Activated T-cell treated with anti-CD3 and anti-CD28 coated beads, Interleukin-2, amount 50 U/mL, for 4 hours (primary cell): ENCODE measurements at places on chromosomes 13 and 19. TPM values are rescaled to one million over a fixed set of nuclear protein-coding genes. Genes with fewer than 3 reads are reported as not detected.

GRCh38 chr13:68696907-68697306 is 1410.7 kb upstream of the ATXN8OS start:
- no peak for DNase-seq

- DNase-seq = no peak
Measured at GRCh38 chr13:78197231-78197630, 278.6 kb upstream of the EDNRB start.

- no peak for DNase-seq
Measured at GRCh38 chr19:30106417-30107095, 164.5 kb downstream of the URI1 start.

DNA sequence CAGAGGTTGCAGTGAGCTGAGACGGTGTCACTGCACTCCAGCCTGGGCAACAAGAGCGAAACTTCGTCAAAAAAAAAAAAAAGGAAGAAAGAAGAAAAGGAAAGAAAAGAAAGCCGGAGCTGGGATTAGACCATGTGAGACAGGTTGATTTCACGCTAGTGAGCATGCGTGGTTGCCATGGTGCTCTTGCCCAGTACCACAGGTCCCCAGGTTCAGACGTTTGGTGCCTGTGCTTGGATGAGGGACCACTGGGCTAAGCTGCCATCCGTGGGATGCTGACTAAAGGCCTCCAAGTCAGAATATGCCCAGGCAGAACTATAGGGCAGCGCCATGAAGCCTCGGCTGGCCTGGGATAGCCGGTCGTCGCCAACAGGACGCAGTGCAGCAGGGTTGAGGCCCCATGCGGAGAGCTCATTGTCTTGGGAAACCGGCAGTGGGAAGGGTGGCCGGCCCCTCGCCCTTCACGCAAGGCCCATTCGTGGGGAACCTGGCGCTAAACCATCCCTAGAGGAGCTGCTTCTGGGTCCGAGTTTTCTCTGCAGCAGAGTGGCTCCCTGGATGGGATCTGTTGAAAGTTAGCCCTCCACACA is 7.2 kb upstream of the TEX101 start:
- no peak for DNase-seq

- DNase-seq = no peak
Measured at GRCh38 chr19:13095934-13096927, 6.4 kb downstream of the LYL1 start.

DNA sequence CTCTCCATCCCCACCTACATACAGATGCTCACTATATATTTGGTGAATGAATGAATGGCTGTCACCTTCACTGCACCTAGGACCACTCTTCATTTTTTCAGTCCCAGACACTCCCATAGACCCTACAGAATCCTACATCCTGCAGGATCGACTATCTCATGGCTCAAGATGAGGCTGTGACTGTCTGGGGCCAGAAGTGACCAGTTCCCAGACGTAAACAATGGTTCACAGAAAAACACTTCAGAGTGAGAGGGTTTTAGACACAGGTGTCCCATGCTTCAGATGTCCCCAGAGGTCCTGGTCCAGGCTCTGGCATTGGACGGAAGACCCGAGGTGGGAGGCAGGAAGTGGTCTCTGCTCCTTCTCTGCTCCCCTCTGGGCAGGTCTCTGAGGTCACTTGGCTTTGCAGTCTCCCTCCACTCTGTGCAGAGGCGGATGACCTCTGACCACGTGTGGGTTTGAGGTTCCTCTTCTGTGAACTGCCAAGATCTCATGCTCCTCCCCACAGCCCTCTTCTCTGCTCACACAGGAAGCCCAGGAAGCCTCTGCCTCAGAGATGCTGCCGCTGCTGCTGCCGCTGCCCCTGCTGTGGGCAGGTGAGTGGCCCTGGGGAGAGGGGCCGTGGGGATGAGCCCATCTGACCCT is 24.9 kb downstream of the SIGLEC7 start:
- DNase-seq = no peak

DNA sequence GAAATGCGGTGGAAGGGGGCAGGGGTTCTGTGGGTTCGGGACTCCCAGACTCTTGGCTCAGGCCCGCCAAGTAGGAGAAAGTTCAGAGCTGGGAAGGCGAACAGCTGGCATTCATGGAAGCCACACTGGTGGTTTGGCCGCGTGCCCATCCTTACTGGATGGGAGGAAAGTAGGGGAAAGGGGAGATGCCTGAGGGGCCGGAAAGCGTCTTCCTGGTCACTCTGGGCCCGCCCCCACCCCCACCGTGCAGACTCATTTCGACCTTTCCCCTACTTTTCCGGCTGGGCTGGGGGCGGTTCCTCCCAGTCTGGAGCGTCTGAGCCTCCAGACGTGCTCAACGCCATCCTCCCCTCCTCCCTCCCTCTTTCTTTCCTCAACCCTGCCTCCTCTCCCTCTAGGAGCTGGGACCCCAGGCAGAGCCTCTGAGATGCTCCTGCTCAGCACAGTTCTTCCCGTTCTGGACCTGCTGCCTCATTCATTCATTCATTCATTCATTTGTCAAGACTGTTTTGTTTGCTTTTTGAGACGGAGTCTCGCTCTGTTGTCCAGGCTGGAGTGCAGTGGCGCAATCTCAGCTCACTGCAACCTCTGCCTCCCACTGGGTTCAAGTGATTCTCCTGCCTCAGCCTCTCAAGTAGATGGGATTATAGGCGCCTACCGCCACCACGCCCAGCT is 3.5 kb downstream of the ANGPTL4 start:
- no peak for DNase-seq

DNA sequence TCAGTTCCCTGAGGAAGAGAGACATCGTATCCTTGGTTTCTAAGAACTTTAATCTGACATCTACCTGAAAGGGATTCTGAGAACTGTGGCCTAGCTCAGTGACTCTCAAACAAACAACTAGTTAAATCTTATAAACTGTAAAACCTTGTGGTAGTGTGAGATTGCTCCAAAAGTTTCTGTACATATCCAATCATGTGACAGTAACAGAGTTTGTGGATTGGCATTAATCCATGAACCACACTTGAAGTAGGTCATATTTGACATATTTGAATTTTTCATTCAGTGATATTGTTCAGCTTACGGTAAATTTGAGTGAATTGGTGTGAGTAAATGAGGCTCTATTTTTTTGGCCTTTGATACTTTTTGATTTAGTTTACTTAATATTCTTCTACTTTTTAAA is 15.0 kb downstream of the TDRD3 start:
- no peak for DNase-seq

DNA sequence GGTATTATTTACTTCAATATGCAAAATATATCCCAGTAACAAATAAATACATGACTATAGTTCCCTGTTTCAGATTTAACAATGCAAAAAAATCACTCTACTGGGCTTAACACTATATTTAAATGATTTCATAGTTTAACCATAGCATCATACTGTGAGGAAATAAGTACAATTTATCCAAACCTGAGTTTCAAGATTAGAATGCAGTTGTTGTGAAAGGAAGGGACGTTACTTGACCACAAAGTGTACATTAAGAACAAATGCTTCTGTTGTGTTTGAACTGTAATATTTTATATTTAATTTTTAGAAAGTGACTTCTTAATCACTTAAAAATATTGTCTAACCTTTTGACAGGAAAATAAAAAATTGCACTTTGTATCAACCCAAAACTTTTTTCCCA is 1747.9 kb upstream of the SPRY2 start:
- DNase-seq = no peak

DNA sequence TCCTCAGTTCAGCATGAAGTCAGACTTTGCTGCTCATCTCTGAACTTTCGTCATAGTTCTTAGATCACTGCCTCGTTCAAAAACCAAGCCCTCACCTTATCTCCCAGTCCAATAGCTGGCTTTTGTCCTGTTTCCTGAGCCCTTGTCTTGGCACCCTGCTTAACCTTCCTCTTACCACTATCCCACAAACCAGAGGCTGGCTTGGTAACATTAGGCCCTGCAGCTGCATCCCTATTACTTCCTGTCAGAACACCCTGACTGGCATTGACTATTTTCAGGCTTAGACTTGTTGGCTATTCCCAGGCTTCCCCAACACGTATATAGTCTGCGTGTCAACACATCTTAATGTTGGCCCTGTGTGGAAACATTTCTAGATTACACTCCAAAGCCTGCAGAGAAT is 172.4 kb downstream of the VWA8 start:
- no peak for DNase-seq

- DNase-seq = no peak
Measured at GRCh38 chr13:20320885-20321284, 88.8 kb upstream of the GJB6 start.

- no peak for DNase-seq
Measured at GRCh38 chr19:17348700-17349099, 11.3 kb downstream of the GTPBP3 start.

GRCh38 chr13:90783273-90783672 is 564.2 kb upstream of the MIR17HG start:
- DNase-seq = no peak

DNA sequence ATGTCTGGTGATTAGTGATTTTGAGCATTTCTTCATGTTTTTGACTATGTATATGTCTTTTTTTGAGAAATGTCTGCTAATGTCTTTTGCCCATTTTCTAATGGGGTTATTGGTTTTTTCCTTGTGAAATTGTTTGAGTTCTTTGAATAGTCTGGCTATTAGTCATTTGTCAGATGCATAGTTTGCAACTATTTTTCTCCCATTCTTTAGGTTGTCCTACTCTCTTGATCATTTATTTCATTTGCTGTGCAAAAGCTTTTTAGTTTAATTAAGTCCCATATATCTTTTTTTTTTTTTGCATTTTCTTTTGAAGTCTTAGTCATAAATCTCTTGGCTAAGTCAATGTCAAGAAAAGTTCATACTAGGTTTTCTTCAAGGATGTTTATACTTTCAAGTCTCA is 449.8 kb downstream of the DACH1 start:
- DNase-seq = no peak

DNA sequence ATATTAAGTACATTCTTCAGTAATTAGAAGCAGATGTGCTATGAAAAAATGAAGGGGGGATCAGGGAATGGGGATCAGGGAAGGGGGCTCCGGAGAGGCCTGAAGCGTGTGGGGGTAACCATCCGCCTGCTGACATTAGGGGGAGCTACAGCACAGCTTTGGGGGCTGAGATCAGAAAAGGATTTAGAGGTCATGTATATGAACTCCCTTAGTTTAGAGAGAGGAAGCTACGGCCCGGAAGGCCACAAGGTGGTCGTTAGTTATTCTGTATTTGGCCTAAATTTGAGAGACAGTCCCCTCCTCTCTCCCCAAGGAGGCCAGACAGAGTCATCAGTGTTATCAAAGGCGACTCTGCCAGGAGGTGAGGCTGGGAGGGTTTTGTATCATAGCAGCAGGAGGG is 99.0 kb downstream of the TM9SF2 start:
- no peak for DNase-seq

GRCh38 chr19:19627621-19628500 is at the start of gene LPAR2:
TSS of gene LPAR2 (minus strand) at chr19:19628220. CDS start at chr19:19627275, 945 bp downstream.
- peak; percentile 78 for DNase-seq

- no peak for DNase-seq
Measured at GRCh38 chr13:49777746-49778614, 14.5 kb downstream of the KPNA3 start.

- DNase-seq = no peak
Measured at GRCh38 chr13:73657821-73658540, 476.2 kb downstream of the KLF12 start.

- no peak for DNase-seq
Measured at GRCh38 chr13:111667757-111668156, 347.3 kb downstream of the TEX29 start.

DNA sequence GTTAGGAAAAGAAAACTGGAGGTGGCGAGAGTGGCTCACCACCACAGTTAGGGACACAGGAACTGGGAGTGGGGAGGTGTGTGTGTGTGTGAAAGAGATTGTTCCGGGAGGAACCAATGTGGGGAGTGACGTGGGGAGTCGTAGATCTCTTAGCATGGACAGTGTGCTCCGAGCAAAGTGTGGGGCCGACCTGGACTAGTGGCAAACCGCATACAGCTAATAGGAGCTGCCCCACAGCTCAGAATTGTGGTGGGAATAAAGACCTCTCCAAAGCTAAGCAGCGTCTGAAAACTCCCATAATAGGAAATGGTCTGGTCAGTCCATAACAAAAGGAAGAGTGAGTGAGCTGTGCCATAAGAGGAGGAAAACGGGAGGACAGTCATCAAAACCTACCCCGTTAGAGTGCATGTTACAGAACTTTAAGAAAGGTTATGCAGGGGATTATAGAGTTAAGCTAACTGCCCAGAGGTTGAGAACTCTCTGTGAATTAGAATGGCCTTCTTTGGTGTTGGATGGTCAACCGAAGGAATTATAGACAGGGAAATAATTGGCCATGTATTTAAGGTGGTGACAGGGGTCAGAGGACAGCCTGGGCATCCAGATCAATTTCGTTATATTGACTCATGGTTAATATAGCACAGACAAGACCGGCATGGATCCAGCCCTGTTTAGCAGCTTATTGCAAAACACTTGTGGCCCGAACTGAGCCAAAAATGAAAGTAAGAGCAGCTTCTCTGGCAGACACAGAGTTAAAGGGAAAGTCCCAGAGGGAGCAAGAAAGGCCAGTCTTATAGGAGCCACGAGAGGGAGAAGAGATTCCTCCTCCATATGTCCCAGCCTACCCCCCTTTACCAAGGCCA is 8.9 kb upstream of the SLC15A1 start:
- no peak for DNase-seq

DNA sequence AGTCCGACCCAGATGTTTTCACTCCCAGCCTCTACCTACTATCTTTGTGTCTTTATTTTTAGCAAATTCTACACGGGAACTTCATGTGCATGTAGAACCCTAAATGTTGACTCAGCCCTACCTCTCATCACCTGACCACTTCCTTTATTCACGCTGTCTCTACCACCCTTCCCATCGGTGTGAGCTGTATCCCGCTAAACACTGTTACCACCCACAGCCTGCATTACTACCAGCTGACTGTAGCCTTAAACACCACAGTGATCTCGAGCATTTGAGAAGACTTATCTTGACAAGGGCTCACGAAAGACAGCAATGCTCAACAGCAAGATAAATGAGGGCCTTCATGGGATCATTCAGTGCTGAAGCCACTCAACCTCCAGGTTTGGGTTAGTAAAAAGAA is 15.1 kb downstream of the NCR1 start:
- no peak for DNase-seq

GRCh38 chr19:17136021-17136420 is 60.4 kb downstream of the MYO9B start:
- DNase-seq = no peak

GRCh38 chr13:98459171-98459681 is 117.7 kb downstream of the STK24 start:
- no peak for DNase-seq

GRCh38 chr19:3698386-3698950 is 1.8 kb downstream of the PIP5K1C start:
- no peak for DNase-seq

- no peak for DNase-seq
Measured at GRCh38 chr19:57057036-57057686, 62.6 kb upstream of the USP29 start.

GRCh38 chr19:55528030-55528803 is 8.7 kb downstream of the SBK2 start:
- DNase-seq = no peak

- DNase-seq = no peak
Measured at GRCh38 chr13:76965759-76966421, 17.6 kb downstream of the ACOD1 start.

Gene CD33
- total RNA-seq = 0.51 TPM

Gene GPR12
- total RNA-seq = not detected

Gene TTYH1
- total RNA-seq = not detected

Gene SLC6A16
- total RNA-seq = 0.92 TPM

Gene PRSS57
- 0.87 TPM for total RNA-seq

Gene TJP3
- total RNA-seq = 0.61 TPM

Gene SLC17A7
- 0.13 TPM for total RNA-seq

Gene MBD3L3
- total RNA-seq = not detected

Gene CBLC
- not detected for total RNA-seq

Gene LGALS14
- not detected for total RNA-seq

Gene GZMM
- 71.8 TPM for total RNA-seq

Gene KIR2DL1
- total RNA-seq = not detected

Gene CAPS
- total RNA-seq = 2.7 TPM

Gene BRSK1
- total RNA-seq = 5.0 TPM

Gene CLASRP
- 114 TPM for total RNA-seq

Gene IGFL2
- total RNA-seq = not detected

Gene ATP4A
- not detected for total RNA-seq
